ENCODE measurements at places on chromosomes 4 and X. TPM values are rescaled to one million over a fixed set of nuclear protein-coding genes. Genes with fewer than 3 reads are reported as not detected.
A peak's percentile ranks its signal among the peaks of the same experiment; 100 is the strongest.

POU3F4 gene
- total RNA-seq: not detected

TMEM165 gene
- total RNA-seq: 94.0 TPM

CXCL8 gene
- not detected for total RNA-seq

DCLK2 gene
- total RNA-seq: not detected

AMOT gene
- 6.8 TPM for total RNA-seq

SPANXD gene
- total RNA-seq: not detected

SRPX2 gene
- total RNA-seq: not detected

TMSB15A gene
- total RNA-seq: not detected

P2RY4 gene
- 0.21 TPM for total RNA-seq

BMP3 gene
- total RNA-seq: 55.0 TPM

CLTRN gene
- total RNA-seq: 0.46 TPM

MAGEA10 gene
- total RNA-seq: not detected

TSR2 gene
- total RNA-seq: 30.7 TPM

DNA sequence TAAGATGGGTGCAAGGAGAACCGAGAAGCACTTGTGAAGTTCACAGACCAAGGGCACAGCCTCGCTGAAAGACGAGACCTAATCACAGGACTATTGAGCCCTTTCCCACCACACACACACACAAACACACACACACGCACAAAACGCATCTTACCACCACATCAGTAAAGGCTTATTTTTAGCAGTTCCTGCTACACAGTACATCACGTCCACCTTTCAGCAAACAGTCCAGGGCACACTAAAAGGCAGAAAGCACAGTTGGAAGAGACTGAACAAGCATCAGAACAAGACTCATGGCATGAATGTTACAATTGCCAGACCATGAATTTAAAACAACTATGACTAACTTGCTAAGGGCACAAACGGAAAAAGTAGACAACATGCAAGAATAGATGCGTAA lies 83.6 kb upstream of the MAPK10 start:
- DNase-seq: no peak

DNA sequence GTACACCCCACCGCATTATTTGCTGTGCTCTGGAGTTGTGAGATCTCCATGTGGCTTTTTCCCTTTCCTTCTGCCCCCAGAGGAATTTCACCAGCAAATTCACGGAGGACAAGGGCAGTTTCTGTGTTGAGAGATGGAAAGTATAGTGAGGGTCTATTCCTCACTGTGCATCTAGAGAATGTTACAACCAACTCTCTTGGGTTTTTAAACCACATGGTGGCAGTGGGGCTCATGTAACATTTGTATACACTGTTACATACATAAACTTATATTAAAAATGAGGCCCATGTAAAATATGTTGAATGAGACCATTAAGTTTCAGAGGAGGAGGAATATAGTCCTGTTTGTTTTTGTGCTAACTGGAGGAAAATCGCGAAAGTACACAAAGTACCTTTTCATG lies 909 bp upstream of the PRKG2 start:
- no peak for DNase-seq

- peak; percentile 24 for DNase-seq
These were observed 73.2 kb downstream of the SORBS2 start for GRCh38 chr4:185738820-185739219.

- DNase-seq: no peak
These were observed 616.7 kb downstream of the RAPGEF2 start for GRCh38 chr4:159719531-159719930.

DNA sequence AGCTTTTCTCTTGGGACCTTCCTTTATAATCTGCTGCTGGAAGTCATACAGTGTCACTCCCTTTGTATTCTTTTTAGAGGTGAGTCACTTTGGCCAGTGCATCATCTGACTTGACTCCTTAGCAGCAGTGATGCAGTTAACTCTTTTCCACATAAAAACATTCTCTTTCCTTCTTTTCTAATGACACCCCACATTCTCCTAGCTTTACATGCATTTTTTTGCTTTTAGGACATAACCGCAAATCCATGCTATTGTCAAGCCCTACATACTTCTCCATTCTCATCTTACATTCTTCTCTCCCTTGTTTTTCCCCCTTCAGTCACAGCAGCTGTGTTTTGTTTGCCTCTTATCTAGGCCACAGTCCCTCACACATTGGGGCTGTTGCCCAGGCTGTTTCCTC lies 55.1 kb downstream of the ZNF330 start:
- DNase-seq: no peak

DNA sequence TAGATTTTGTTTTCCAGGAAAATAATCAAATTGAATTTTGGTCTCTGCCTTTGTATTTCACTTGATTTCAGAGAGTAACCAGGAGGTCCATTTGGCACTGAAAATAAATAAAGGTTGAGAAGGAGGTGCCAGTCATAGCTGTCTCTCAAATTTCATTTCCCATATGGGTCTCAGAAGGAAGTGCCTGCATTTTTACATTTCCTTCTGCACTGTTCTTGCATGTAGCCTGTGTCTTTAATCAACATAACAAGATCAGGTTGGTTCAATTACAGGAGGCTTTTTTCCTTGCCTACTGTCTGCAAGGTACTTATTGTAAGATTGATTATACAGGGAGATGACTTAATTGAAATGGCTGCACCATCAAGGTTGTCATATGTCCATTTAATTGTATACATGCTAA lies 15.7 kb downstream of the LRRC66 start:
- no peak for DNase-seq

GRCh38 chr4:82437285-82438005 lies 7.1 kb downstream of the ENOPH1 start:
- no peak for DNase-seq

GRCh38 chrX:96683997-96684338 lies 674 bp upstream of the DIAPH2 start:
- DNase-seq: peak; percentile 49

- DNase-seq: no peak
These were observed 114.5 kb downstream of the IRF2 start for GRCh38 chr4:184359888-184360287.

DNA sequence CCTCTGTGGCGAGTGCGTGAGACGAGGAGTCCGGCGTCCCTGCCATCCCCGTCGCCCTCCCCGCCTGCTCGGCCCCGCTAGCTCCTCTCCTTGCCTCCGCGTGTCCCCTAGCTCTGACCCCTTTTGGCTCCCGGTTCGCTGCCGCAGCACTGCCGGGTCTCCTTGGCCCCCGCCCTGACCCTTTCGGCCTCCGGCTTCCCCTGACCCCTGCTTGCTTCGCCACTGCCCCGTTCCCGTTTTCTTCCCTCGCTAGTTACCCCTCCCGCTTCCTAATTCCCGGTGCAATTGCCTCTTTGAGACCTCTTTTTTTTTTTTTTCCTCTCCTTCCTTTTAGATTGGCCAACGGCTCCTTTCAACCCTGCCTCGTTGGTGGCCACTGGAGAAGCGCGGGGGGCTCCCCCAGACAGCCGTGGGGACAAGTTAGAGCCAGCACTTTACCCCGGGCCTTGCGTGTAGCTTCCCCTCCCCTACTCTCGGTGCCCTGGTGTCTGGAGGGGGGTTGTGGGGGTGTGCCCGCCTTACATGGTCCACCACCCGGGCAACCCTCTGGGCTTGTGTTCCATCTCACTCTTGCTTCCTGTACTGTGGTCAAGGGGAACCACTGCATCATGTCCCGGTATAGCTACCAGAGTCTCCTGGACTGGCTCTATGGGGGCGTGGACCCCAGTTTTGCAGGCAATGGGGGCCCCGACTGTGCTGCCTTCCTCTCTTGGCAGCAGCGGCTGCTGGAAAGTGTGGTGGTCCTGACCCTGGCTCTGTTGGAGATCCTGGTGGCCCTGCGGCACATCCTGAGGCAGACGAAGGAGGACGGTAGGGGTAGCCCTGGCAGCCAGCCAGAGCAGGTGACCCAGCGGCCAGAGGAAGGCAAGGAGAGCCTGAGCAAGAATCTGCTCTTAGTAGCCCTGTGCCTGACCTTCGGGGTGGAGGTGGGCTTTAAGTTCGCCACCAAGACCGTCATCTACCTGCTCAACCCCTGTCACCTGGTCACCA lies 548 bp downstream of the TMEM164 start:
- no peak for DNase-seq

DNA sequence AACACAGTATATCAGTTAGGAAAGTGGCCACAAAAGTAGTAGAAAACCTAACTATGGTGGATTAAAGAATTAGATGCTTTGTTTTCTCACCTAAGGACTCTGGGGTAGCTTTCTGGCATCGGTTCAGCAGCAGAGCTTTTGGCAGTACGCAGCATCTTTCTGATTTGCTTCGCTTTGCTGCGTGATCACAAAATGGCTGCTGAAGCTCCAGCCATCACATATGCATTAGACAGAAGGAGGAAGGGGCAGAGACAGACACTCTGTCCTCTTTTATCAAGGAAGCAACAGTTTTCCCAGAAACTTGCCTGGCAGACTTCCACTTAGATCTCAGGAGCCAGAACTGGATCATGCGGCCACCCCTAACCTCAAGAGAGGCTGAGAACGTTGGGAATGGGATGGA lies 15.1 kb downstream of the TREX2 start:
- no peak for DNase-seq

GRCh38 chrX:146409528-146409927 lies 400.0 kb upstream of the CXorf51B start:
- no peak for DNase-seq

DNA sequence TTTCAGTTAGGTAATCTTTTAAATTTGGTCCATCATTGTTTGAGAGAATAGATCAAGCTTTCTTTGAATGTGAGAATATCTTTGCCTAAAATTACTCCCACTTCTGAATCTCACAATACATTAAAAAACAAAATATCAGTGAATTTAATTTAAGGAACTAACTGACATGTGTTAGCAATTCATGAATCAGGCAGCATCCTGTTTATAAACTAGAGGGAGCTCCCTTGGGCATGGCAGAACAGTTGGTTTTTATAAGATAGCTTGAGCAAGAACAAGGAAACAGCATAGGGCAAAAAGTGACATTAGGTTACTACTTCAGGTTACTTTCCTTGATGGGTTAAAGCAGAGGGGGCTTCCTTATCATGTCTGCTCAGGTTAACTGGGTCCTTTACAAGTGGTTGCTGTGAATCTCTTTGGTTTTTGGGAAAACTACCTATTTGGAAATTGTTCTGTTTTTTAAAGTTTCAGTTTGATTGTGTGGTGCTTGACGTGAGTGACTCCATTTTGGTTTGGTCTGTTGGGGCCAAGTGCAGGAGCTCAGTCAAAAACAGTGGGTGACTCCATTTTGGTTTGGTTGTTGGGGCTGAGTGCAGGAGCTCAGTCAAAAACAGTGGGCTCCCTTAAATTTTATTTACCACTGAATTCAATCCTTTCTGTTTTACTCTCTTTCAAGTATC lies 68.0 kb downstream of the PPEF2 start:
- DNase-seq: peak; percentile 16

DNA sequence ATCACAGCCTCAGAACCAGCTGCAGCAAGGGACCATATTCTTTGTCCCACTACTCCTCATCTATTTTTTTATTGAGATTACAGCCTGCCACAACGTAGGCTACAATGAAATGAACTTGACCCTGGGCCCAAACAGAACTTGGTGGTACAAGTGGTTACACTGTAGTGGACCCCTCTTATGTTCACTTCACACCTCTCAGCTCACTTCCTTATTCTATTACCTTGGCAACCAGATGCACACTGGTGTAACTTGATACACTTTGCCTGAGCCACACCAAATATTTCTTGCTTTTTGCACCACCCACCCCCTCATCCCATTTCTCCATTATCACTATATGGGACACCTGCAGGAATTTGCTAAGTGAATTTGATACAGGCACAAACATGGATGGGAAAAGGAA lies 105.8 kb downstream of the CXCL13 start:
- DNase-seq: peak; percentile 16

DNA sequence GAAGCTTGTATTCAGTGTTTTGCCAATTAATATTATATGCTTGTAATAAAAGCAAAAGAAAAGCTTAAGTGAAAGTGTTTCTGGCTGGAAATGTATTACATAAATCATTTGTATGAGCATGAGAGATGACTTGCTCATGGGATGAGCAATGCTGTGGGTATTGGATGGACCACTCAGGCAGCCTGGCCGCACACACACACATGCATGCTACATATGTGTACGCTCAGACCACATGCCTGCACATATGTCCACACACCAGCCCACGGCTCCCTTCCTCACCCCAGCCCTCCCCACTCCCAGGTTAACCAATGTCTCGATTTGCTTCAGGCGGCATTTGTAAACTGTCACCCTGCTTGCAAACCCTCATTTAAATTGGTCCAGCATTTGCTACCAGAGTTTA lies 55.9 kb downstream of the CPLX1 start:
- DNase-seq: no peak

- no peak for DNase-seq
These were observed 144.4 kb upstream of the GATB start for GRCh38 chr4:151905197-151905596.

DNA sequence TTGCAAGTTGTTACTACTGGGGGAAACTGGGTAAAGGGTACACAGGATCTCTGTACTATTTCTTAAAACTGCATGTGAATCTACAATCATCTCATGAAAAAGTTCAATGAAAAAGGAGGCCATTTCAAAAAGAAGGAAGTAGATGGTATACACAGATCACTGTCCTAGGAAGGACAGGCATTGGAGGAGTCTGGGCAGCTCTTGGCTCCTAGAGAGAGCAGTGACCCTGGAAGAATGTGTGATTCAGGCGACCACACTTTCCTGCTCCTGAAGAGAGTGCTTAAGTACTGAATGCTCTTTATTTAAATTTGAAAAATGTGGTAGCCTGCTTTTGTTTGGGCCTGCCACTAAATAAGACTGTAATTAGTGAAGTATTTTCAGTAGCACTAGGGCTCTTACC lies 318.1 kb upstream of the CASK start:
- DNase-seq: no peak

- DNase-seq: no peak
These were observed at the start of gene SYTL4 for GRCh38 chrX:100731441-100732281. SYTL4 (minus strand) TSS chrX:100732121; CDS start chrX:100702037, 30,084 bp downstream.

- no peak for DNase-seq
These were observed 280.5 kb downstream of the TLL1 start for GRCh38 chr4:166153548-166153947.

GRCh38 chrX:124842205-124842604 lies 477.5 kb upstream of the TEX13C start:
- DNase-seq: no peak

DNA sequence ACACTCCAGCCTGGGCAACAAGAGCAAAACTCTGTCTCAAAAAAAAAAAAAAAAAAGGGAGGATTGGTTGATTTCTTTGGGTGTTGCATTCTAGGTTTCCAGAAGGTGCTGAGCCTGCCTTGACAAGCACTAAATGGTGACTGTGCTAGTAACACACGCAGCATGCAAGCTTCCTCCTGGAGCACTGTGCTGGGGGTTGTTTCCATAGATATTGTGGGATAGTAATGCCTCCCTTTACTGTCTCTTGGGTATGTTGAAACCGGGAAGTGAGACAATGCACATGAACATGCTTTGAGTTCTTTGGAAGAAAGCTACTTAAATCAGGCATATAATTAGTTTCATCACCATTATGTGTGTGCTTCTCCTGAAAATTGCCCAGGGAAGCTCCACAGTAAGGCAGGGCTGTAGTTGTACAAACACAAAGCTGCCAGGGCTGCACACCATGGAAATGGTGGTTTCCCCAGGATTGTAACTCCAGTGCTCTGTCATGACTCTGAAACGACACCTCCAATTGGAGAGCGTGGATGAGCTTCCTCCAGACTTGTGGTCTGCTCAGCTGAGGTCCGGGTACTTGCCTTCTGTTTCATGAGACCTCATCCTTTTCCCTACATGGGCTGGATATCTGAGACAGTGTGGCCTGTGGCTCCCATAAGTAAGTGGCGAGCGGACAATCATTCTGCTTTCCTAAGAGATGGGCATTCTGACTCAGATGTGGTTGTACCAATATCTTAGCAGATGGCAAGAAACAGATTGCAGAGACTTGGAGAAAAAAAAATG lies 31.5 kb upstream of the STOX2 start:
- DNase-seq: no peak

Measured in OCI-LY7 (cell line).